ENCODE measurements at places on chromosomes 11 and 22.

DNA sequence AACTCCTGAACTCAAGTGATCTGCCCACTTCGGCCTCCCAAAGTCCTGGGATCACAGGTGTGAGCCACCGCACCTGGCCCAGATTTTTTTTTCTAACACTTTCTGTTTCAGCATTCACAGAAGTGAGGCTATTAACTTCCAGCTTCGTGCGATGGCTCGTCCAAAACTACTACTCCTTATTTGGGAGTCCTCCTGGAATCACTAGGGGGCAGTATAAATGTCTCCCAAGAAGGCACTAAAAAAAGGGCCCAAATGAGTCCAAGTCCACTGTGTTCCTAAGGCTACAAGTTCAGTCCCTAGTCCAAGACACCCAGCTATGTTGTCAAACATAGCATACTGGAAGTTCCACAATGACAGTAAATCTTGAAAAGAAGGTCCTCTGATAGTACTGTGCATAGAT, 63.2 kb upstream of the BIRC3 start:
- no peak for DNase-seq

DNA sequence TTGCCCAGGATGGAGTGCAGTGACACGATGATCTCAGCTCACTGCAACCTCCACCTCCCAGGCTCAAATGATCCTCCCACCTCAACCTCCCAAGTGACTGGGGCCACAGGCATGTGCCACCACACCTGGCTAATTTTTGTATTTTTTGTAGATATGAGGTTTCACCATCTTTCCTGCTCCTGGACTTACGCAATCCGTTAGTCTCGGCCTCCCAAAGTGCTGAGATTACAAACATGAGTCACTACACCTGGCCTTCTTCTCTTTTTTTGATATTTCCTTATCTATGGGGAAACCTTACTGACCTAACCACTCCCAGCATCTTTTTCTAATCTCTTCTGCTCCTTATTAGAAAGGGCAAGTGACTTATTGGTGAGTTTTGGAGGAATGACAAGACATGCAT, 121.7 kb upstream of the CHORDC1 start:
- no peak for DNase-seq

DNA sequence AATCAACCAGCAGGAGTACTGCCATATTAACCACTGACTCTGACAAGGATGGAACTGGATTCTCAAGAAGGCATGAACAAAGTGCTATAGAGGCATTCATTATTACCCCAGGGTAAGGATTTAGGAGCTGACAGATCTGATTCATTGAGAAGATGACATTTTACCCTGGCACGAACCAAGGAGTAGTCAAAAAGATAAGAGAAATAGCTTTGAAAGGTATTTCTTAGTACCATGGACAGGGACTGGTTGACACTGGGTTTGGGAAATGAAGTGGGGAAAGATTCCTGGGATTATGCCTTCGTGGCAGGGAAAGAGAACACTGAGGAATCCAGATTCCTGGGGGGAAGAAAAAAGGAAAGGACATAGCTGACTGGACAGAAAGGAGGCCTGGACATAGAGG, 5.1 kb upstream of the SAAL1 start:
- DNase-seq = no peak

- DNase-seq = no peak
These were observed 48.6 kb downstream of the MRGPRX1 start for GRCh38 chr11:18890615-18891014.

GRCh38 chr11:56905936-56906335, 82.8 kb upstream of the OR5AK2 start:
- DNase-seq = no peak

GRCh38 chr11:101996111-101996510, 51.1 kb upstream of the CFAP300 start:
- no peak for DNase-seq

- DNase-seq = no peak
These were observed 101.8 kb downstream of the FEZ1 start for GRCh38 chr11:125394296-125394695.

GRCh38 chr11:44728491-44728910, 1.7 kb downstream of the TSPAN18 start:
- no peak for DNase-seq

DNA sequence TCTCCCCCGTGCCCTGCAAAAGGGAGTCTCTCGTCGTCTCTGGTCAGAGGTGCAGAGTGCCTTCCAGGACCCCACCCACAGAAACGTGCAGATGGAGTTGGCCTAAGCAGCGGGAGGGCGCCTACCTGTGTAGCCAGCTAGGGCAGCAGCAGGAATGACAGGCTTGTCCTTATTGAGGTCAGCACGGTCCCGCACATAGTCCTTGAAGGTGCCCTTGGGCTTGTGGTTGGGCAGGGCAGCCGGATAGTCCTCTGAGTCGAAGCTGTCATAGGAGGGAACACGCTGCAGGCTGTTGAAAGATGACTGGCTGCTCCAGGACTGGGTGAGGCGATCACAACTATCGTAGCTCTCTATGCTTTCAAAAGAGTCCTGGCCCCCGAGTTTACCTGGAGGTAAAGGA, 107.3 kb downstream of the ETS1 start:
- DNase-seq = no peak

GRCh38 chr22:46846150-46846831, 83.8 kb downstream of the TBC1D22A start:
- DNase-seq = peak; percentile 32

GRCh38 chr11:44884056-44884455, 66.6 kb downstream of the TP53I11 start:
- no peak for DNase-seq

DNA sequence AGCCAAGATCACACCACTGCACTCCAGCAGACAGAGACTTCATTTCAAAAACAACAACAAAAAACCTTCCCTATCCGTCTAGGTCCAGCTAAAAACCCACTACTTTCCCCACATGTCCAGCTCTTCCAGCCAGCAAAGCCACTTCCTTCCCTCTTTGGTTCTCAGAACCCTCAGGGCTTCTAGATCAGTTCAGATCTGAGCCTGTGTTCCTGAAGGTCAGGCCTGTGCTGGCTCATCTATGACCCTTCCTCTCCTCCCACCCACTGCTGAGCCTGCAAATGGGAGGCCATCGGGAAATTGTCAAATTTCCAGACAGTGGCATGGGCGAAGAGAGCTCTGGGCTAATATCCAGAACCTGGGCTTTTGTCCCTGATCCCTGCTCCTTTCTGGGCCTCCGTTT, 37.8 kb downstream of the SLCO2B1 start:
- DNase-seq = no peak

- no peak for DNase-seq
These were observed 52.9 kb upstream of the FBXO3 start for GRCh38 chr11:33827206-33827605.

GRCh38 chr11:126146454-126147192, 64.8 kb downstream of the RPUSD4 start:
- no peak for DNase-seq

GRCh38 chr11:57619331-57619730, 21.8 kb downstream of the SERPING1 start:
- no peak for DNase-seq

DNA sequence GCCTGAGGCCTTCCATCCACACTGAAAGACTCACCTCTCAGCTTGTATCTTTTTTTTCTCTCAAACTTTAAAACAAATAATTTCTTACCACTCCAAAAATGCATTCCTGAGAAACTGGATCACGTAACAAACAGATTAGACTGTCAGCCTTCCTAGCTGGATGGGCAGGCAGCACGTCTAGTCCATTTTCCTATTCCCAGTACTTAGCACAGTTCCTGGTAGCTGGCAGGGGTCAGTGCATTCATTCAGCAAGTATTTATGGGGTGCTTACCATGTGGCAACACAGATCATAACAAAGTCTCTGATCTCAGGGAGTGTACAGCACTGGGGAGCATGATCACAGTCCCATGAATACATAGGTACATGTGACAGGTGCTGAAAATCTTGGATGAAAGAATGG, 89.6 kb downstream of the UBASH3B start:
- DNase-seq = no peak

DNA sequence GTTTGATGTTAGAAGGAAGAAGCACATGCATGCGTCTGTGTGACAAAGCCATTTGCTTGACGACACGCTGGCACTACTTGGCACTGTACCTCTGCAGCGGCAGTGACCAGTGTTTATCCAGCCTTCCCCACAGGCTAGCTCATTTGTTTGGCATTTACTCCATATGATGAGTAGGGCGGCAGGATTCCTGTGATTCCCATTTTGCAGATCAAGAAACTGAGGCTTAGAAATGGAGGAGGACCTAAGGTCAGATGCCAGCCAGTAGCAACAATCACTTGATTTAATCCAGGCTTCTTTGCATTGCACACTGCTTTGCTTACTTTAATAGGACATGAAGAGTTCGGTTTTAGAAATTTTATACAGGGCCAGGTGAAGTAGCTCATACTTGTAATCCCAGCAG, 45.0 kb downstream of the TBC1D22A start:
- DNase-seq = no peak

- DNase-seq = no peak
These were observed 65.3 kb downstream of the WNT11 start for GRCh38 chr11:76140912-76141574.

DNA sequence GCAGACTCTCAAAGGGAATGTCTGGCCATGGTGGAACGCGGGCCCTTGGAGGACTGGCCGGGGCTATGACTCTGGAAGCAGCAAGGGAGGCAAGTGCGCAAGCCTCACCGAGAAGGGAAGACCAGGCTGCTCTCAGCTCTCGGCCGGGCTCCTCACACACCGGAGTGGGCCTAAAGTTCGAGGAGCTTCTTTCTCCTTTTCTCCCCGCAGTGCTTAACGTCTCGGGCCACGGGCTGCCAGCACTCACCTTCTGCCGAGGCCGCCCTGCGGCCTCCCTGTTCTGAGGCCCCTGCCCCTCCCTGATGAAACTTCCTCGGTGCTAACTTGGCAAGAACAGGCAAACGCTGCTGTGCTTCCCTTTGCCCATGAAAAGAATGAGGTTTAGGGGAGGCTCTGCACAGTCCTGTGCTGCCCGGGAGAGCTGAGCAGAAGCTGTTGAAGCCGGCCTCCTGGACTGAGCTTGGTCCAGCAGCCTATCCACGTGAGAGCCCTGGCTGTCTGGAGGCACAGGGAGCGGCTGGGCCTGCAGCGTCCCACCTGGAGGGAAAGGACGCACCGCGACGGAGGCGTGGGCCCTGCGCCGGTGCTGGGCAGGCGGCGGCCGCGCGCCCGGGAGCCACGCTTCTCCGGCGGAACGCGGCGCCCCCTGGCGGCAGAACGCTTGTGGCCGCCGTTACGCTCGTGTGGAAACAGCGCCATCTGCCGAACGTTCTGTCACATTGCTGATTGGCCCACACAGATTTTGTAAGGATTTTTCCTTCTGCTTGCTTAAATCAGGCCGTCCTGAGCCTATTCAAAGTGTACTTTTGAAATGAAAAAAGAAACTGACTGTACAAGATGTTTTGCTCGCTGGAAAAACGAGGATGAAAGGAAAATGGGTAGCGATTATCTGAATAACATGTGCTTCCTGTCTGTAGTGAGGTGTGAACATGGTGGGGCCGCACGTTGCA, 65.0 kb upstream of the TMEM45B start:
- DNase-seq = peak; percentile 67

GRCh38 chr22:42863349-42863961, 6.4 kb upstream of the ARFGAP3 start:
- DNase-seq = no peak

- no peak for DNase-seq
These were observed 114.1 kb downstream of the VPREB1 start for GRCh38 chr22:22358686-22359085.

DNA sequence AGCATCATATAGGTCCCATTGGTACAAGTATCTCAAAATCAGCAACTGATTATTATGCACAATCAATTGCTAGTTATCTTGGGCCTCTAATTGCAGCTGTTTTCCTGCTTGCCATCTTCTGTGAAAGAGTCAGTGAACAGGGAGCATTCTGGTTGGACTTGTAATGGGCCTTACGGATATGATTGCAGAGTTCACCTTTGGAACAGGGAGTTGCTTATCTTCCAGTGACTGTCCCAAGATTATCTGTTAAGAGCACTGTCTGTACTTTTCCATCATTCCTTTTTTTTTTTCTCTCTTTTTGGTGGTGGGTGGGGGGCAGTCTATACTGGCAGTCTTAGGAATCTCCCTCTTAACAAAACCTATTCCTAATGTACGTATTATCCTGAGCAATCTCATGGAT, 17.8 kb downstream of the OR8G5 start:
- DNase-seq = no peak

- DNase-seq = peak; percentile 88
These were observed 29.5 kb upstream of the WNT7B start for GRCh38 chr22:46006379-46007002.

- no peak for DNase-seq
These were observed 8.6 kb downstream of the SC5D start for GRCh38 chr11:121300972-121301699.

GRCh38 chr11:3188496-3189195, 23.5 kb upstream of the OSBPL5 start:
- no peak for DNase-seq

DNA sequence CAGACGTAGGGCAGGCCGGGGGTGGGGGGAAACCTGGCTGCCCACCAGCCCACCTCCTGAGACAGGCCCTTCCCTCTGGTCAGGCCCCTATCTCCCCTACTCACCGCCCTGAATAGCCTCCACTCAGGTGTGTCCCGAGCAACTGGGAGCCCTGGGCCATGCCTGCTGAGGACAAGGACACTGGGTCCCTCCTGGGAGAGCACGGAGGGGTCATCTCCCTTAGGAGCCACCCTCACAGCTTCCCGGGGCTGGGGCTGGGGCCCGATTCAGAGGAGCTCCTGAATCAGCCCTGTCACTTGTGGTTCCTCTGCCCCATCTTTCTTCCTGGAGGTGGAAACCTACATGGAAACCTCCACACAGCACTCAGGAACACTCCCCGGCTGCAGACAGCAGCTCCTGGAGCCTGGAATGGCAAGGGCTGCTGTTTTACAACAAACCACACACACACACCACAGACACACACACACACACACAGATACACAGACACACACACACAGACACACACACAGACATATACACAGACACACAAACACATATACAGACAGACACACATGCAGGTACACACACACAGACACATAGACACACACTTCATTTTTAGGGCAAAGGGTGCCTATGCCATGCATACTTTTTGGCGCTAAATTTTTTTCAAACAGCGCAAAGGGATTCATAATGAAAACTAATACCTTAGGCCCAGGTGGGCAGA, 9.6 kb upstream of the EMID1 start:
- no peak for DNase-seq

- no peak for DNase-seq
These were observed 20.3 kb upstream of the WNT7B start for GRCh38 chr22:45997077-45997776.

- DNase-seq = no peak
These were observed 160.9 kb downstream of the TRIM29 start for GRCh38 chr11:119976805-119977560.

- no peak for DNase-seq
These were observed 19.7 kb upstream of the DNAJB13 start for GRCh38 chr11:73931039-73931645.
